Left cardiac atrium (tissue), 4 donors: ENCODE measurements at places on chromosomes 2 and 18. TPM values are rescaled to one million over a fixed set of nuclear protein-coding genes. Genes with fewer than 3 reads are reported as not detected.

- DNase-seq: no peak
Measured at GRCh38 chr2:152493417-152493816, 158.4 kb downstream of the FMNL2 start.

GRCh38 chr2:73776381-73776780, 3.5 kb downstream of the DUSP11 start:
- no peak for DNase-seq

DNA sequence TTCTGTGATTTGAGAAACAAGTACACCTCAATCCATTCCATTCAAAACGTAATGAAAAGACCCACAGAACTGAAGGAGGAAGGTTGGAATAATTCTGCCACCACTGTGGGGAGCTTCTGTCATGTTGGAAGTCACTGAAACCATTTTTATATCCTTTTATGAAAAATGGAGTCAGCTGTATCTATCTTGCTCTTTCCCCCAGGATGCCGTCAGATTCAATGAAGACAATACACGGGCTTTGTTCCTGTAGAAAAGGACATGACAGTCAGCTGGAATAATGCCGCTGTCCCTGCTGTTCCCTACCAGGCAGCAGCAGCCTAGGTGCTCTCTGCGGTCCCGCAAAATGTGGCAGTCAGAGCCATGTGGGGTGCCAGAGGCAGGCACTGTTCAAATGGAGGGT, 52.5 kb upstream of the APCDD1 start:
- no peak for DNase-seq

DNA sequence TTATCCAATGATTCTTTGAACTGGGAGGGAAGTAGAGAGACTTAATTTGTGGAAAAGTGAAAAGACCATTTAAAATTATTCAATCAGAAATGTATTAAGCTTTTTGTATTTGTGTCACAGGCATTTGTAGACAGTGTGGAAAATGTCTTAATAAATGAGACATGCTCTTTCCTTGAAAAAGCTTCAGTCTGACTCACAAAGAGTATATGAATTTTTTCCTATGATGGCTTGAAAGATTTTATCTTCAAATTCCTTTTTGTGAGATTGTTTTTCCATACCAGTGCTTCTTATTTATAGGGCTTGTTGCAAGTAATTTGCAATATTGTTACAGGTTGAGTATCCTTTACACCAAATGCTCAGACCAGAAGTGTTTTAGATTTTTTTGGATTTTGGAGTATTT, 39.5 kb downstream of the STON1 start:
- no peak for DNase-seq

MAP4K3 gene
- 28.0 TPM for total RNA-seq
